ENCODE measurements at places on chromosomes 5 and 9.

DNA sequence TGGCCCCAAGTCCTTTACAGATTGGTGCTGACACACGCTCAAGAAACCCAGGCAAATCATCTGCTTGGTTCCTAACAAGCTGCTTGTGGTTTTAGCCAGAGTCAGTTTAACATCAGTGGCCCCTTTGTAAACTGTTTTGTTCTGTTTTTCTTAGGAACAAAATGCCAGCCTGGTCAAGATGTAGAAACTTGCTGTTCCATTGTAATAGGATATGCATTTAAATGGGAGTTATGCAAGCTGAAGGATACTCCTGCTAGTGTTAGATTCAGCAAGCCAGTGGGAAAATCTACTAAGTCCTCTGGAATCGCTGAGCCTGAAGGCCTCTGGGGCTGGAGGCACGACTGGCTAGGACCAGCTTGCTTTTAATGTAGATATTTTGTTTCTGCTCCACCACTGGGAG is 391.1 kb downstream of the TLE4 start:
- DNase-seq: no peak

DNA sequence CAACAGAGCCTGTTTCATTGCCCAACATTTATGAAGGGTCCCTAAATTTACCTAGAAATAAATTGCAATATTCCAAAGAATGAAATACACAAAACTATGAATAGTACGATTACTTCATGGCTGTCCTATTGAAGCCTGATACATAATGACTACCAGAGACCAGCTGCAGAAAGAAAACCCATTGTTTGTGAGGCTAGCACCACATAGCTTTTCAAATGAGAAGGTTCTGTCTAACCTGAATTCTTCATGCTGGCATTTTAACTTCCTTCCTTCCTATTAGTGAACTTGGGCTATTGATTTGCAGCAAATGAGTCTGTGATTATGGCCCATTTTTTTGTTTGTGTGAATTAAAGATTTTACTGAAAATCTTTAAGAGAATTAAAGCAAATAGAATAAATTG is 47.3 kb downstream of the MEGF10 start:
- DNase-seq: no peak

DNA sequence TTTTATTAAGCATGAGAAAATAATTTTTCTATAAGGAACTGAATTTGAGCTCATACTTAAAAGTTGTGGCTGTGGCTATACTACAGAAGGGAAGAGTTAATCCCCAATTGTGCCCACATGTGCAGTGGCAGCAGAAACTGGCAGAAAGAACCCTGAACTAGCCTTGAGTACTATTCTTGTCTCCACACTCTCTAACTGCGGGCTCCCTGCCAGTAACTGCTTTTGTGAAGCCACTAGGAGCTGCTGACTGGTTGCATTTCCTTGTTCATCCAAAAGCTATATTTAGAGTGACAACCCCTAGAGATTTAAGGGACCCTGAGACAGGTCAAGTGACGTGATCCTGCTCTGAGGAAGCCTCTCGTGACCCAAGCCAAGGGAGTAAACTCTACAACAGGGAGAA is 238.6 kb downstream of the ELAVL2 start:
- DNase-seq: peak; percentile 30

- DNase-seq: no peak
Measured at GRCh38 chr5:59128646-59129290, 545.9 kb downstream of the RAB3C start.

GRCh38 chr5:11261241-11261640 is 500.2 kb upstream of the DAP start:
- DNase-seq: peak; percentile 88

DNA sequence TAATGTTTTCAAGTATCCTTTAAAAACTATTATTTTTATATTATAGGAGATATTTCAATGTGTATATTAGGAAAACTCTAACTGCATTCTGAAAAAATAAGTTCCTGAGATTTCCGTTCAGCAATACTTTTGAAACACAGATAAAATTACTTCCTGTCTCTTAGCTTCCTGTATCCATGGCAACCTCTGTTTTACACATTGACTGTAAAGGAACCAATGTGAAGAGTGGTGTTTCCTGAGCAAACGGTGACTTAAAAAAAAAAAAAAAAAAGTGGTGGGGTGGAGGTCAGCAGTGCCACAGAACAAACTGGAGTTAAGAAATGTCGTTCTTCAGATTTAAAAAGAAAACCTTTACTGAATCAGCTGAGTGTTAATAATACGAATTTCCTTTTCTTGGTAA is at the start of gene LRRC70:
Gene LRRC70 (plus strand): TSS at position 280 of the 400 bp plus-strand sequence. CDS start 620 bp downstream, outside the sequence.
- DNase-seq: no peak

GRCh38 chr9:116942593-116943061 is 255.5 kb downstream of the TRIM32 start:
- DNase-seq: no peak

DNA sequence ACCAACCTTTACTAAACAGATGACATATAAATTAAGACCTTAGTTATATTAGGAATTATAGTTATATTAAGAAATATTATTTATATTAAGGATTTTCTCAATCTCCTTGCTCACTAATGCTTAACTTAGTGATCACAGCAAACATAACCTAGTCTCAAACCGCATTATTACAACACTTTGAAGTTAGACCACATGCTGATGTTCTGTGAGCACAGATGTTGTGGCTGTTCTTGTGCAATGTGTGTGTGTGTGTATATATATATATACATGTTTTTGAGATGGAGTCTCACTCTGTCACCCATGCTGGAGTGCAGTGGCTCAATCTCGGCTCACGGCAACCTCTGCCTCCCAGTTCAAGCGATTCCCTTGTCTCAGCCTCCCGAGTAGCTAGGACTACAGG is 20.5 kb downstream of the ELP1 start:
- DNase-seq: no peak

- DNase-seq: no peak
Measured at GRCh38 chr5:9421884-9422283, 124.0 kb downstream of the SEMA5A start.

GRCh38 chr5:64158827-64159226 is 6.8 kb upstream of the RNF180 start:
- DNase-seq: no peak

DNA sequence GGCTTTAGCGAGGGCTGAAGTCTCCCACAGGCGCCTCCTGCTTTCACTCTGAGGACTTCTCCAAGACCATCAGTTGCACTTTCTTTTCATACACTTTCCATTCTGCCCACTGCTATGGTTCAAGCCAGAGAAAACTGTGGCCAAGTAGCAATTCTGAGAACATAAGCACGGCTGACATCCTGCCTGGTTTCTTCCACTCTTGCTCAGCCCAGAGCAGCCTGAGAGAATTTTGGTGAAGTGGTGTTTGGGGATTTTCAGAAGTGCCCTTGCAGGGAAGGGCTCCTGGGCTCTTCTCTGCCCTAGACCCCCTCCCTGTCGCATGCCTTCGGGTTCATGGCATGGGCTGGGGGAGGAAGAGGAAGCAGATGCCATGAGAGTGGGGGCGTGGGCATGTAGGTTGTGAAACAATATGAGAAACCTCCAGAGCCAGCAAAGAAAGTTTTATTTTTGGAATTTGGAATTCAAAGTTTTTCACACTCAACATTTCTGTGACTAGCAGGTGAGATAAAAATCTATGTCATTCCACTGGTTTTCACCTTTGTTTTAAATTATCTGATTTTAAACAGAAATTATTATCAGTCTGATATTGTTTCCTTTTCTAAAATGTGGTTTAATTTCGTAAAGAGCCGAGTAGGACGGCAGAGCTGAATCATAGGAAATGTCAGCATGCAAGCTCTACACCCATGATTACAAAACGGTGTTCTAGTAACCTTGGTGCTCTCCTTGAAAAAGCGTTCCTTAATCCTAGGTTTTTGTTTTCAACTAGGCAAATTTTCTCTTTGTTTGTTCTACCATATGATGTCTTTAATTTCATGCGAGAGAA is 27.8 kb upstream of the TNFSF8 start:
- DNase-seq: no peak

- no peak for DNase-seq
Measured at GRCh38 chr9:2255128-2255527, 240.0 kb downstream of the SMARCA2 start.

- DNase-seq: no peak
Measured at GRCh38 chr9:93100276-93100636, 4.2 kb downstream of the CARD19 start.

DNA sequence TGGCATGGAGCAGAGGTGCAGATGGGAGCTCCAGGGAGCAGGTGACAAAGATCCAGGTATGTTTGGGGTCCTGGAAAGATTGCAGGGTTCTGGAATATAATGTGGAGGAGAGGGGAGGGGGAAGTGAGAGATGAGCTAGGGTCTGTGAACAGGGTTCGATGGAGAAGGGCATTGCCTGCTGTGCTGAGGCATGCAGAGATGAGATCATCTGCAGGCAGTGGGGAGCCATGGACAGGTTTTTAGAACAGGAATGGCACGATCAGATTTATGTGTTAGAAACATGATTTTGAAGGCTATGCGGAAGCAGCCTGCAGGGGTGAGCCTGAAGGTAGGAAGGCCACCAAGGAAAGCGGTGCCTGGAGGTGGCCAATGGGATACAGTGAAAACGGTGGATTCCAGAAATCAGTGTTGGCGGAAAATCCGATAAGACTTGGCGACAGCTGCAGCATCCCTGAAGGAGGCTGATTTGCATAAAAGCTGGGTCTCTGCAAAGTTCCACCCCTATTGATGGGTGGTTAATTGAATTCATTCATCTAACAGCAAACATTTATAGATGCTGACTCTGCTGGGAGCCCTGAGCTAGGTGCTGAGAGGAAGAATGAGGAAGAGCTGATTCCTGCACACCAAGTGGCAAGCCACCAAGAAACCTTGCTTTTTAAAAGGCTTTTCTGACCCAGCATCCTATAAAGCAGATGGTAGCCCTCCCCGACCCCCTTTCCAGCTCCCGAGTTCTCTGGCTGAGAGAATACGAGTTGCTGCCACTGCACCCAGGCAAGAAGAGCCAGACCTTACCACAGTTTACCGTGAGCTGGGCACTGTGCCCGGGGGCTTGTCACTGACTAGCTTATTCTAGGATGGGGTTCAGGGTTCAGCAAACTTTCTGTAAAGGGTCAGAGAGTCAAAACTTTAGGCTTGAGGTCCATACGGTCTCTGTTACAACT is 139.2 kb upstream of the SMIM23 start:
- no peak for DNase-seq

- DNase-seq: no peak
Measured at GRCh38 chr9:110807956-110808598, 139.5 kb downstream of the MUSK start.

GRCh38 chr9:113687680-113688371 is 188.3 kb upstream of the ZNF618 start:
- no peak for DNase-seq

GRCh38 chr9:128203707-128204551 is 750 bp downstream of the DNM1 start:
- peak; percentile 91 for DNase-seq

DNA sequence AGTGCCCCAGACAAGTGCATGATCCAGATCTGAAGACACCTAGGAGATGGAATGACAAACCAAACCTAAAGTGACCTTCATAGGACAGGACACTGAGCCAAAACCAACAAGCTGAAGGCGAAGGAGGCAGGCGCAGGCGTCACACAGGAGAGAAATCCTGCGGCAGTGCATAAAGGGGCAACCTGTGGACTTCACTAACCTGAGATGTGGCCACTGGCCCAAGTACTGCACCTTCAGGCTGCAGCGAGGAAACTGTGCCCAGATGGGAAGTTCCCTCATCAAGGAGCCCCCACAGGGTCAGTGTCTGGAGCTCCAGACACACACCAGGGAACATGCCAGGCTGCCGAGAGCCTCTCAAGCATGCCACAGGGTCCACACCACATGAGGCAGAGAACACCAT is 3.7 kb downstream of the IPPK start:
- no peak for DNase-seq

GRCh38 chr9:99623780-99624364 is 197.8 kb upstream of the NR4A3 start:
- DNase-seq: no peak

- peak; percentile 15 for DNase-seq
Measured at GRCh38 chr5:61167382-61167781, 5.1 kb upstream of the SMIM15 start.

All from posterior cingulate gyrus (tissue), 11 donors.